Hematopoietic multipotent progenitor cell treated with erythropoietin and hydrocortisone succinate and interleukin-3 and kit ligand, for 8 days (in vitro differentiated cells): ENCODE measurements at places on chromosomes 7 and 10.
A peak's percentile ranks its signal among the peaks of the same experiment; 100 is the strongest.

GRCh38 chr10:60021361-60021760 lies 115.0 kb upstream of the CCDC6 start:
- no peak for DNase-seq

GRCh38 chr7:157502701-157503111 lies 165.9 kb downstream of the DNAJB6 start:
- no peak for DNase-seq

GRCh38 chr10:77850620-77851231 lies 75.8 kb downstream of the DLG5 start:
- no peak for DNase-seq

DNA sequence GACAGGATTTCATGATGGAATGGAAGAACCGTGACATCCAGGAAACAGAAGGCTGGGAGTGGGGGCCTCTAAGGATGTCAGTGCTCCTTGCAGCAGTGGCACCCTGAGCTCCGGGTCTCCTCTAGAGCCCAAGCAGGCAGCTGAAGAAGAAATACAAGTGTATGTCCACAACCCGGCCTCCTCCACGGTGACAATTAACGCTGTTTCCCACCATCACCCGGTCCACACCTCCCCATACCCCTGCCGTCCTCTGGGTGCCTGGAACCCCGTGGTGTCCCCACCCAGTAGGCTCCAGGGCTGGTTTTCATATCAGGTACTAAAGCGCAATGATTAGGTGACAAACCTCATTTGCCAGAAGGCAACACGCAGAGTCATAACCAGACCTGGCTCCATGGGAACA lies 30.3 kb downstream of the GRID1 start:
- no peak for DNase-seq

DNA sequence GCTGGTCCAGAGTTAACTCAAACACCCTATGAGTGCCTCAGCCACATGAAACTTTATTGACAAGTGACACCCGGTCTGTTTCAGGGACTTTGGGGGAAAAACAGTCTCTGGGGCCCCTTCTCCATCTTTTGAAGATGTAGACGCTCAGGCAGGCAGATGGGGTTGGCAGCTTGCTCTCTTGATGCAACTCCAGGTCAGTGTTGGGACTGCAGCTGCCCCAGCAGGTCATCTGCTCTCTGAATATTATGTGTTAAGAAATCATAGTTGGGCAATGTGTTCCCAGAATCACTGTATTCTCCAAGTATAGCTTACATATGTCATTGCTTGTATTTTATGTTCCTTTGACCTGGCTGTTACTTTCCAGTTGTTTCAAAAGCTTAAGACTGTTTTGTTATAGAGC lies 544.9 kb upstream of the MGMT start:
- DNase-seq = no peak

DNA sequence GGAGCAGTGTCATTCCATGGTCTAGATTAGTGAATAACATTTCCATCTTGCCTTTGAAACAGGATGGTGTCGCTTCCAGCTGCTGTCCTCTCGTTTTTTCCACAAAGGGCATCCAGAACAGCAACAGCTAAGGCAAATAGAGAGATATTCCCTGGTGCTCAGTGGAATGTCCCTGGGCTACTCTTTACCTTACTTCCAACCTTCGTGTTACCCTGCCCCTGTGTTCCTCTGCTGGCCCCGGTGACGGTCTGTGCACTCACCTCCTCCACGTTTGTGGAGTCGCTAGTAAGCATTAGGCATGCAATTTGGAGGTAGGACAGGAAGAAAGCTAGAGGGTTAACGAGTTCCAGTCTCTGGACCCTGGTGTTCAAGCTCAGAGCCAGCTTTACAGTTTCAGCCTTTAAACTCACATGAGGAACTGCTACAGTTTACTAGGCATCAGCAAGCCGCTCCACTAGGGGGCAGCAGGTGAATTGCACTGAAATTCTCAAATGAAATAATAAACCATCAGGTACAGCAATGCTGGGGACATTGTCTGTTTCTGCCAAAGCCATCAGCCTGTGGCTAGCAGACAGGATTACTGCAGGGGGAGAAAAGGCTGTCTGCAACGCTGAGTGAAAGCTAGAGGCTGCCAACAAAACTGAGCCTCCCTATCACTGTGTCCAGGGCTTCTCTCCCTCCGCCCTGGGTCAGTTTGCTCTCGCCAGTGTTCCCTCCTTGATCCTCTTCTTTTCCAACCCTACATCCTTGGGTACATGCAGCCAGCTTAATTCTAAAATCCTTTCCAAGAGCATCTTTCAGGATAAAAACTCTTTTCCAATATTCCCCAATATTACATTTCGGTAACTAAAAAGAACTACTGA lies 9.0 kb downstream of the MRPL32 start:
- DNase-seq = peak; percentile 81

DNA sequence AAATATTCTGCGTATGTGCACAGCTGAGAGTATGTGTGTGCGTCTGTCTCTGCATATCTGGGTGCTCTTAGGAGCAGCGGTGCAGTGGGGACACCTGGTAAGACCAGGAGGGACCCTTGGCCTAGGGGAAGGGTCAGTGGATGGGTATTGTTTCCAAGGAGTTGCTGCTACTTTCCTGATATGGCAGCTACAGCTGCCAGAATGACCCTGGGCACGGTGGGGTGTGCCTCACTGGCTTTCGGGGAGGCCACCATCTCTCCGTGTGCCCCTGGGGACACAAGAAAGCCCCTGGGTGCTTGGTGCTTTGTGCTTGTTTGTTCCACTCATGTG lies 8.6 kb downstream of the PFKFB3 start:
- no peak for DNase-seq

DNA sequence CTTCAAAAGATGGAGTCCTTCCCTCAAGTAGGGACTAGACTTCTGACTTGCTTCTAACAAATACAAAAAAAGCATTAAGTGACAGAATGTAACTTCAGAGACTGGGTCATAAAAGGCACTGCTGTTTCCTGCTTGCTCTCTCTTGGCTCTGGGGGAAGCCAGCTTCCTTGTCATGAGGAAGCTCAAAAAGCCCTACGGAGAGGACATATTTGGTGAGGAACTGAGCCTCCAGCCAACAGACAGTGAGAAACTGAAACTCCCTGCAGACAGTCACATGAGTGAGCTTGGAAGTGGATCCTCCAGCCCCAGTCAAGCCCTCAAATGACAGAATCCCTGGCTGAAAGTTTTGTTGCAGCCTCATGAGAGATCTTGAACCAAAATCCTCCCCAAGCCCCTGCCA lies 26.3 kb upstream of the SLC35G1 start:
- DNase-seq = no peak

DNA sequence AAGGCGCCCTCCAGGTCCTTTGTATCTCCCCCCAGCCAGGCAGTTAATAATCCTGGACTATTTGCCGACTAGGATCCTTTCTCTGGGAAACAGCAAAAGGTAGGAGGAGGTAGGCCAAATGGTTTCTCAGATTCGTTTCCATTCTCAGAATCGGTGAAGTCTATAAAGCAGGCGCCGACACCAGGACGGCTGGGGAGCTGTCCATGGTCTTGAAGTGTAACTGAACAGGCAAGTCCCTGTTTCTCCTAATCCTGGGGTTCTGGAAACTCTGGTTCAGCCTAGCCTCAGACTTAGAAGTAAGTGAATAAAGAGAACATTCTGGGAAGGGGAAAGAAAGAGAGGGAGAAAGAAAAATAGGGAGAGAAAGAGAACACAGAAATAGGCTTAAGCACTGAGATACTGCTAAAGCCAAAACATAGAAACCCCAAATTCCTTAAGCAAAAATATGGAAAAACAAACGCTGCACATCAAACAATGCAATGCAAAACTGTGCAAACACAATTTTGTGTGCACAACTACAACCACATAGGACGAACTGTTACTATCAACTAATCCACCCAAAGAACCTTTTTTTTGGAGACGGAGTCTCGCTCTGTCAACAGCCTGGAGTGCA lies 11.1 kb upstream of the INA start:
- DNase-seq = peak; percentile 62

- DNase-seq = no peak
Observed at GRCh38 chr10:30781670-30782121, 152.1 kb upstream of the LYZL2 start.

DNA sequence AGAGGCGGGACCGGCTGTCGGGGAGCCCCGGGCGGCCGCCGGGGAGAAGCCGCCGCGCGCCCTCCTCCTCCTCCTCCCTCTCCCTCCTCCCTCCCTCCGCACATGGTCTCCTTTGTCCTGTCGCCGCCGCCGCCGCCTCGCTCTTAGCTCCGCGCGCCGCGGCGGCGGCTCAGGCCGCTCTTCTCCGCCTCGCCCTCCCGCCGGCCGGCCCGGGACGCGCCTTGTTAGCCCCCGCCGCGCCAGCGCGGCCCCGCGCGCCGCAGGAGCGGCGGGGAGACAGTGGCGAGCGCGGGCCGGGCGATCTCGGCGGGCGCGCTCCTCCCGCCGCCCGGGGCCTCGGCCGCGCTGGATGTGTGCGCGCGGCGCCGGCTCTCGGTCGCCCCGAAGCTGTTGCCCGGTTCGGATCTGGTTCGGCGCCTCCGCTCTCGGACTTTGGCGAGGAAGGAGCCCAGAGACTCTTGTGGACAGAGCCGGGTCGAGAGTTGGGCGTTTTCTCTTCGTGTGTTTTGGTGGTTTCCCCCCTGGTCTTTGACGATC lies 437.4 kb upstream of the GALNT17 start:
- DNase-seq = peak; percentile 10

DNA sequence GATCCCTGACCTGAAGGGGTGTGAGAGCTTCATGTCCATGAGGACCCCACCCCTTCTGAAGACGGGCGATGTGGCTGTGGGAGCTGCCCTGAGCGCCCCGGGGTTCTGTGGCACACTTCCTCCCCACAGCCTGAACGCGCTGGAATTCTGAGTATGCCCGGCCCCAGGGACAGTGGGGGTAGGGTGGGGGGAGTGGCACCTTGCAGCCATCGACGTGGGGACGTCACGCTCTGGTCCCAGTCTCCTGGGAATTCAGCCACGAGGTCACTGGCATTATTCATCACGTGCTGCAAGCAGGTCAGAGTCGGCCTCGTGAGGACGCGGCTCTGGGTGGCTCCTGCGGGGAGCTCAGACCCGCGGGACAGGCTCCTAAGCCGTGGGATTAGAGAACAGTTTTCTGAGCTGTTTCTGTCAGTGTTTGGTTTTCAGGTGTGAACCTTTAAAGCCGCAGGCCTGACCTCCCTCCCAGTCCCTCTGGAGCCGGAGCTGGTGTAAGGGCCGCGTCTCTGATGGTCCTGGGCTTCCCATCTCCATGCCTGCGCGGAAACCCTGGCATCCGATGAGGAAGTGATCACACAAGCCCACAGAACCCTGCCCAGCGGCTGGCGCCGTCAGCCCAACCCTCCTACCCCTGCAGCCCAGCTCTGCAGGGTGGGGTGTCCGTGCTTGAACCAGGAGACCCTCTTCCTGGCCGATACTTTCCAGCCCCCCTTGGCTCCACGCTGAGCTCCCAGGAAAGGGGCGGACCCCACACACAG lies 16.1 kb downstream of the GPR146 start:
- no peak for DNase-seq

GRCh38 chr10:122263971-122264370 lies 7.1 kb upstream of the BTBD16 start:
- no peak for DNase-seq

GRCh38 chr10:69070951-69071350 lies 17.0 kb upstream of the SRGN start:
- DNase-seq = no peak

DNA sequence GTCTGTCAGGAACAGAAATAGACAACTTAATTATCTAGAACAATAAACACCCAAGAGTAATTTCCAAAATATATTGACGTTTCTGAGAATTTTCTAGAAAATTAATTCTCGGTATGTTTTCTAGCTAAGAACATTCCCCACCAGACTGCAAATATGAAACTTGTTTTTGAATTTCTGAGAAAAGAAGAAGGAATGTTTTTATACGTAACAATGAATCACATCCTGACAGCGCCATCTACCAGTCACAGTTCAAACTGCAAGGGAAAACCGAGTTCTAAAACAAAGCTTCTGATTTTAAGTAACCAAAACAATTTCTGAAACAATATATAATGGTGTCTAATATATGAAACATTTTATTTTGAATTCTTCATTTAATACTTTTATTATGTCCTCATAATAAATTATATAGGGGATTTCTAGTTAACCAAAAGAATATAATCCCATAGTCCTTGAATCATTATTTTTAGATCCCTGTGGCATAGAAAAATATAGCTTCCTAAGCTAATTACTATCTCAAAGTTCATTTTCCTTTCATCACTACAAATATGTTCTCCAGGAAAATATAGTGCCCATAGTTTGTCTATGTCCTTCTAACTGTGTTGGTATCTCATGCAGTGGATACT lies 34.5 kb upstream of the MEOX2 start:
- DNase-seq = peak; percentile 38

DNA sequence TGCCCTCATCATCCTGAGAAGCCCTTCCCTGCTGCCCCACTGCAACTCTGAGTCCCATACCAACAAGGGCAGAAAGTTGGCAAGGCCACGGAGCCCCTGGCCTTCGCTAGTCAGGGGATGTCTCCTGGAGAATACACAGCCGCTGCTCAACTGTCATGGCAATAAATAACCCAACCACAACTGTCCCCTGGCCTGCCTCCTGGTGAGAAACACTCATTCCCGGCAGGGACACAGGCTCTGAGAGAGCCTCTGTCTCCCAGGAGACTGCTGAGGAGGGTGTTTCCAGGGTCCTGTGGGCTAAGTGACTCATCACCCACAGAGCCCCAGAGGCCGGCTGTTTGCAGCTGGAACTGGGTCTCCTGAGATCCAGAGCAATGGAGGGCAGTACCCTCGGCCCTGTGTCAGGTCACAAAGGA lies 354.1 kb downstream of the TNS3 start:
- no peak for DNase-seq

DNA sequence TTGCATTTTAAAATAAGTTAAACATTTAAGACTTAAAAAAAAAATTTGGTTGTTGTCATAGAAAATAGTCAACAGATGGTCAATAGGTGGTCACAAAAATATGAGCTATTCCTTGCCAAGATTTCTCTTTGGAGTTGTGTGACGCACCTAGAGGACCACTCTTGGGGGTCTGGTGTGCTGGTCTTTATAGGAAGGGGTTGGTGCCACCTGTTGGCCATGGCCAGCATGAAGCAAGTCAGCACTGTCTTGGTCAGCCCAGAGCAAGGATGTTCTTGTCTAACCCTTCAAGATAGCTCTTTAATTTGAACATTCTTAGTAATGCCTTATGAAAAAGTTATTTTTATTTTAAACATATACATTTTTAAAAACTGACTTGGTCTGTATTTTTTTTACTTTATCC lies 267.9 kb upstream of the CNTNAP2 start:
- no peak for DNase-seq

GRCh38 chr7:122883049-122883680 lies 3.1 kb downstream of the CADPS2 start:
- no peak for DNase-seq
